ENCODE measurements at places on chromosomes 11 and 22. TPM values are rescaled to one million over a fixed set of nuclear protein-coding genes. Genes with fewer than 3 reads are reported as not detected.

Gene TRIM49
- total RNA-seq = not detected

DNA sequence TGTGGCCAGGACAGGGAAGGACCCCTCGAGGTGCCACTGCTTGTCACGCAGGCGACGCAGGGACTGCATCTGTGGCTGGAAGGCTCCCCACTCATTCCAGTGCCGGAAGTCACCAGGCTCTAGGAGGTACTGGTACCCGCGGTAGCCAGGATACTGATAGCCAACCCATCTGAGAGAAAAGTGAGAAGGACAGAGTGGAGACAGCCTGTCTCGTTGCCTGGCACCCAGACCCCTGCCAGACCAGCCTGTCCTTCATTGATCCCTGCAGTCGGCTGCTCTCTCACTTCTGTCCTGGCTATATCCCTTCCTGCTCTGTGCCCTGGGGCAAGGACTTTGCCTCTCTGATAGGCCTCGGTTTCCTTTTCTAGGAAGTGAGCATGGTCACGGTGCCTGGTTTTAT, 9.6 kb upstream of the TPST2 start:
- no peak for DNase-seq

DNA sequence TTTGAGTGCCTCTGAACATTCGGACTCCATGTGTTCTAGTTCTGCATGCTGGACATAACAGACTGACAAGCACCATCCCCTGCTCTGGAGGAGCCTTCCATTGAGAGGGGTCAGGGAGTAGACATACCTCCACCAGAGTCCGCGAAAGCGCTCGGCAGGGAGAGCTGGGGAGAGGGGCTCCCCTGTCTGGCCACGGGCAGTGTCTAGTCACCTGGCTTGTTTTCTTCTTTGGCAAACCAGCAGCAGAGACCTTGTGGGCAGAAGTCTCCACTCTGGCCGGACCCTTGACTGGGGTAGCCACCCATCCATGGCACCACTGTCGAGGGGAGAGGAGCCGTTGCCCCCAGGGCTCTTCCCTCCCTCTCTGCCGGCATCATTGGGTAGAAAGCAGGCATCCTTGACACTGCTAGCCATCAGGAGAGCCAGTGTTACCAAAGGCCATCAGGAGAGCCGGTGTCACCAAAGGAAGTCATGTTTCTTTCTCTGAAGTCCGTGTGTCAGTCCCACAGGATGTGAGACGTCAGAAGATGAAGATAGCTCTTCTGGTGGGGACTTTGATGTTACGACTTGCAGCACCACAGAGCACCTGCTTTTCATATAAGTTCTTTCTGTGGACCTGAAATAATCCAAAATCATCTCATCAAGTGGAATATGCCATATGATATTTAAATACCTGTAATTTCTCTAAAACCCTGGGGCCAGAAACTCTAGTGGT, 305.6 kb downstream of the TBC1D22A start:
- no peak for DNase-seq

GRCh38 chr22:47128622-47129215, 366.3 kb downstream of the TBC1D22A start:
- no peak for DNase-seq

Gene APOL5
- not detected for total RNA-seq

- no peak for DNase-seq
Measured at GRCh38 chr11:67117176-67117575, 1.9 kb upstream of the KDM2A start.

DNA sequence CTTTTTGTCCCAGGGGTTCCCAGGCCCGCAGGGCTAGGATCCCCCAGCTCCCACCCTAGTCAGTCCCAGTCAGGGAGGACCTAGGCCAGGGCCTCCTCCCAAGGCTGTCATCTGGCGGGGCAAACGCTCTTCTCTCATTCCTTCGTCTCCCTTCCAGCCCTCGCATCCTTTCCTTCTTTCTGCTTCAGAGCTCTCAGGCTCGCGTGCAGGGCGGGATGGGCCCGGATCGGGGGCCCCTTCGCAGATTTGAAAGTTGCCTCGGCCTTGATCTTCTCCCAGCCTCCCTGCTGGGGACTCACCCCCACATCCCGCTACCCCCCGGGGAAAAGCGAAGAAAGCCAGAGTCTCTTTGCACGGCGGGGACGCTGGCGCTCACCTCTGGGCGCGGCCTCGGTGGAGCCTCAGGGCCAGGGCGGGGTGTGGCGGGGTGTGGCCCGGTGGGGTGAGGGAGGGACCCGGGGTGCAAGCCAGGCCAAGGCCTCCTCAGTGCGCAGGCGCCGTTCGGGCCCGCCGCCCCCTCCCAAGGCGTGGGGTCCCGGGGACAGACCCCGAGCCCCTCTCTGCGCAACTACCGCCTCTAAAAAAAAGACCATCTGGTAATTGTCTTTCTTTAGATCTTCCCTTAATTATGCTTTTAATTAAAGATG, 14.8 kb upstream of the PAX6 start:
- DNase-seq = no peak

DNA sequence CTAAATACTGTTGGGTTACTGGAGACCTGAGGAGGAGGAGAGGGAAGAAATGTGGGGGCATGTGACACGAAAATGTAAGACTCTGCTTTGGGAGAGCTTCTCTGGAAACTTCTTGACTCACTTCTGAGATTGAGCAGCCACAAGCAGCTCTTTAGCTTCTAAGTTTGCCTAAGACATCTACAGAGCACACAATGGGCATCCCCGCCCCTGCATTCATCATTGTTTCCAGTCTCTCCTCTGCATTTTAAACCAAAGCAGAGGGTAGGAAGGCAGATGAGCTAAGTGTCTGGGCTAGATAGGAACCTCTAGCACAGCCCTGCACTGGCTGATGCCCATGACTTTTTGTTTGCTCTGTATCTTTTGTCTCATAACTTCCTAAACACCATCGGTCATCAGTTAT, 2.1 kb upstream of the OR52D1 start:
- no peak for DNase-seq

- DNase-seq = no peak
Measured at GRCh38 chr11:62048100-62048499, 75.7 kb upstream of the INCENP start.

Gene CYTH4
- 0.07 TPM for total RNA-seq

DNA sequence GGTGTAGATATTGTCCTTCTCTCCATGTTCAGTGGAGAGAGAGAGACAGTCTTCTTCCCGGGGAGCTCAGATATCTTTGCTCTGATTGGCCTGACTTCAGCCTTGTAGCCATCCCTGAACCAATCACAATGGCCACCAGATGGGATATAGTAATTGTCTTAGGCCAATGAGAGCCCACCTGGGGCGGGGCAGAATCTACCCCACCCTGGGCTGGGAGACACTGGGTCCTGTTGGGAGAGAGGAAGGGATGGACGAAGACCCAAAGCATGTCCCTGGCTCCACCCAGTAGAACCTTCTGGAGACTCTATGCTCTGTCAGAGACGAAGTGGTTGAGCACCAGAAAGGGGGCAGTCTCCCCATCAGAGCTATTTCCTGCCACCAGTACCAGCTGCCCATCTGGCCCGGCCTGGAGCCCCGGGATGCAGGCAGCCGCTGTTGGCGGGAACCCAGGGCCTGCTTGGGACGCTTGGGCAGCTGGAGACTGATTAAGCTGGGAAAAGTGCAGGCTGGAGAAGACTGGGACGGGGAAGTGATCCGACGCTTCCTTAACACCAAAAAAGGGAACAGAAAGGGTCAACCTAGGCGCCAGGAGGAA, 31.6 kb upstream of the CBX7 start:
- no peak for DNase-seq

- no peak for DNase-seq
Measured at GRCh38 chr11:123903932-123904331, 2.0 kb downstream of the OR8D4 start.

DNA sequence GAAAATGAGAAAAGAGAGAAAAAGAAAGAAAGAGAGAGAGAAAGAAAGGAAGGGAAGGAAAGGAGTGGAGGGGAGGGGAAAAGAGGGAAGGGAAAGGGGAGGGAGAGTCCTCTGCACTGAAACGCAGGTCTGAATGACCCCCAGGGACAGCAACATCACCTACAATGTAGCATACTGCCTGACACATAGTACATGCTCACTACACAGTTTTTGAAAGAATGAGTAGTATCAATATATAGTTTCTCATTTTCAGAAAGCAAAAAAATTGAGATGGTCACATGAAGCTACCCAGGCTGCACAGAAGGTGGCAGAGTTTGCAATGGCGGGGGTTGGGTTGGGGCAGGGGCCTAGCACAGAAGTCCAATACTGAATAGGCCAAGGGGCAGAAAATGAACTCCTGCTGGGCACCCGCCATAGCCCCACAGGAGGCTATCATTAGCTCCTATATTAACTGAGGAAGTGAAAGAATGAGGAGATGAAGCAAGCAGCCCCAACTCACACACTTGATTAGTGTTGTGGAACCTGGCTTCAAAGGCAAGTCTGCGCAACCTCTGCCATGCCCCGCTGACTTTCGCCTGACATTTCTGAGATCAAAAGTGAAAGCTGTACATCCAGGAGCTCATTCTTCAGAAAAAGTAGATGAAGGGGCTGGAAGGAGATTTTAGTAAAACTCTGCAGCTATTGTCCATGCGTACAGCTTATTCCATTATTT, 241.2 kb upstream of the SYN3 start:
- DNase-seq = peak; percentile 68

Gene BCO2
- 0.52 TPM for total RNA-seq

- DNase-seq = no peak
Measured at GRCh38 chr22:38097557-38098409, 12.7 kb downstream of the BAIAP2L2 start.

Gene POLDIP3
- total RNA-seq = 35.0 TPM

- DNase-seq = no peak
Measured at GRCh38 chr11:33658195-33658900, 42.3 kb downstream of the C11orf91 start.

Gene SYT7
- 0.23 TPM for total RNA-seq

DNA sequence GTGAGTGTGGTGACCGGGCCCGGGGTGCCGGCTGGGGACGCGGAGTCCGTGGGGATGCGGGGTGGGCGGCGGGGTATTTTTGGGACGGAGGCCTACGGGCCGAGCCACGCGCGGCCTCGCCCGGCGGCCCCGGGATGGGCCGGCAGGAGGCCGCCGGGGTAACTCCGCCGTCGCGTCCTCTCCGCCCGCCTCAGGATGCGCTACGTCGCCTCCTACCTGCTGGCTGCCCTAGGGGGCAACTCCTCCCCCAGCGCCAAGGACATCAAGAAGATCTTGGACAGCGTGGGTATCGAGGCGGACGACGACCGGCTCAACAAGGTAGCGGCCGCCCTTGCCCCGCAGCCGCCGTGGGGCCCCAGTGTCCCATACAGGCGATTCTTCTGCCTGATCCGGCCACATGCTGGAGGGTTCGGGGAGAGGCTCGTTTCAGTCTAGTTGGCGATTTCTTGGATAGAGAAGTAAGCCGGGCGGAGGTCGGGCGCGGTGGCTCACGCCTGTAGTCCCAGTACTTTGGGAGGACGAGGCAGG, 337 bp downstream of the RPLP2 start:
- DNase-seq = no peak

- no peak for DNase-seq
Measured at GRCh38 chr11:6438979-6439571, 1.7 kb downstream of the HPX start.

Gene ADM2
- 3.9 TPM for total RNA-seq

GRCh38 chr11:47869544-47870393, 21.6 kb upstream of the NUP160 start:
- DNase-seq = no peak

Gene MMP12
- not detected for total RNA-seq

DNA sequence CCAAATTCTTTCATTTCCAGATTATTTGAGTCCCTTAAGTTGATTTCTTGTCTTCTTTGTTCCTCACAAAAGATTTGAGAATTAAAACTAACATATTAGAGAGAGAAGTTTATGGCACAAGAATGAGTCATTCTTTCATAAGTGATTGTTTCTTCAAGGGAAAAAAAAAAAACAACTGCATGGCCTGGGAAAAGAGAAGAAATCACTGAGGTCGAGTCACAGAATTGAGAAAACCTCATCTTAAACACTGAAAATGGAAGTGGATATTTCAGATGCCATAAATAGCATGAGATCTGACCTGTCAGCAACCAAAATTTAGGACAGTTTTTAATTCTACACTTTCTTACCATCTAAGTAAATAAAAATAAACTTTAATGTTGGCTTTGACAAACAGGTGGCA, 87.2 kb downstream of the CWF19L2 start:
- DNase-seq = peak; percentile 13

GRCh38 chr22:24355574-24355973, 71.8 kb upstream of the ADORA2A start:
- no peak for DNase-seq

- no peak for DNase-seq
Measured at GRCh38 chr11:96127596-96127959, 203.7 kb upstream of the MTMR2 start.

Gene MS4A3
- total RNA-seq = not detected

Gene PGM2L1
- total RNA-seq = 10.3 TPM

Gene NEU3
- 12.3 TPM for total RNA-seq

Gene SLC37A2
- total RNA-seq = 2.7 TPM

DNA sequence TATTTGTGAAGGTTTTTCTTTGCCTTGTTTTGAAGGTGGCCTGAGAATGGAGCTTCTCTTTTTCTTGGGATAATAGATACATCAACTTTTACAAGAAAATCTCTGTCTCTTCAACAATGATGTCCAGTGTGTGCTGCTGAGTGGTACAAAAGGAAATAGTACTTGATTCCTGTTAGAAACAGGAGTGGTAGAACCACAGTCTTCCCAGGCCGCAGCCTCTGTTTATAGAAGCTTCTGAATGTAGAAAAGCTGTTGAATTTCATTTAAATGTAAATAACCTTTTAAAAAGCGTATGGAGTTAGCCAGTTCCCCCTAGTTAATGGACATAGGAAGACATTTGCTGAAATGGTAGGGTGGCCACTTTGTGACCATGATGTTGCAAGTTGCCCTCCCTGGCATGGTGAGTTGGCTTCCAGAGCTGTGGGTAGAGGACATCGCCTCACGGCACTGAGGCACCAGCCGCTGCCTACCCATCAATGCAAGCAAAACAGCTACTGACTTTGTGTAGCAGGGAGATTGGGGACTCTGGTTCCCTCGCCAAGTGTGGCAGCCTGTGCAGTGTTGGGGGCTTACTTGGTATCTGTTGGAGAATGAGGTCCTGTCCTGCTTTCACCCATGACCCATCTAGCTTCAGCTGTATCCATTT, 31.6 kb downstream of the C11orf91 start:
- DNase-seq = no peak

- DNase-seq = no peak
Measured at GRCh38 chr22:43200555-43200954, 13.6 kb upstream of the TTLL12 start.

Gene NXPE2
- total RNA-seq = not detected

DNA sequence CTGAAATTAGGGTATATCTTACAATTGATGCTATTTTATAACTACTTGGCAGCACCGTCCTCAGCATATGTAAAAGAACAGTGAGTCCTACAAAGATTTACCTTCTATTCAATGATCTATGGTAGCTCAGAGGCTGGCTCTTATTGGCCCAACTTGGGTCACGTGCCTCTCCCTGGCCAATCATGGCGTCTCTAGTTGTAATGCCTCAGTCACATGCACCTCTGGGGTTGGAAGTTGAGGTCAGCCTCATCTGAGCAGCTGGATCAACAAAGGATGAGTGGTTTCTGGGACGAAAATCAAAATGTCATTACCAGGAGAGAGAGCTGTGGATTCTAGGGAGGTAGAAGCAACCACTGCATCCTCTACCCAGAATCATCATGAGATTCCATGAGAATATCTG, 22.9 kb upstream of the ASPHD2 start:
- DNase-seq = no peak

Data from epithelial cell of proximal tubule (primary cell).